Activated CD4-positive, alpha-beta T cell treated with anti-CD3 and anti-CD28 coated beads for 48 hours (primary cell): ENCODE measurements at places on chromosomes 13 and 19.

DNA sequence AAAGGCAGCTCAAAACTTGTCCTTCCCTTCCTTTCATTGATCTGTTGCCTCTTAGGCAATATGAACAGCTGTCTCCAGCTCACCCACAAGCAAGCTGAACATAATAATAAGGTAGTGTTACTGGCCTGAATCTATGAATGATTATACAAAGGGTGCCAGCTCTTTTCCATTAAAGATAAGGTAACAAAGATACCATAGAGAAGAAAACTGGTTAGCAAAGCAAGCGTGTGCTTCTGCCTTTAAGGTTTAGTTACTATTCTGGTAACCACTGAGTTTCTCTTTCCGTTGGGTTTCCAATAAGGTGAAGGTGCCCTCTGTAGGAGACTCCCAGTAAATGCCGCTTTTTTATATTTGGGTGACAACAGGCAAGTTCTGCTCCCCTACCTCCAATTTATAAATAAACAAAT, 12.1 kb upstream of the DACH1 start:
- DNase-seq = no peak

DNA sequence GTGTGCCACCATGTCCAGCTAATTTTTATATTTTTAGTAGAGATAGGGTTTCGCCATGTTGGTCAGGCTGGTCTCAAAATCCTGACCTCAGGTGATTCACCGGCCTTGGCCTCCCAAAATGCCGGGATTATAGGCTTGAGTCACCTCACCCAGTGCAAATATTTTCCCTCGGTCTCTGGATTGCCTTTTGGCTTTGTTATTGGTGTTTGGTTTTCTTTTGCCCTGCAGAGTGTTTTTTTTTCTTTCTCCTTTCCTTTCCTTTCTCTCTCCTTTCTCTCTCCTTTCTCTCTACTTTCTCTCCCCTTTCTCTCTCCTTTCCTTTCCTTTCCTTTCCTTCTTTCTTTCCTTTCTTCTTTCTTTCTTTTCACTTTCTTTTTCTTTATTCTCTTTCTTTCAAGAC, 33.2 kb downstream of the KDM4B start:
- no peak for DNase-seq

GRCh38 chr13:77305266-77305665, 21.6 kb downstream of the MYCBP2 start:
- no peak for DNase-seq

DNA sequence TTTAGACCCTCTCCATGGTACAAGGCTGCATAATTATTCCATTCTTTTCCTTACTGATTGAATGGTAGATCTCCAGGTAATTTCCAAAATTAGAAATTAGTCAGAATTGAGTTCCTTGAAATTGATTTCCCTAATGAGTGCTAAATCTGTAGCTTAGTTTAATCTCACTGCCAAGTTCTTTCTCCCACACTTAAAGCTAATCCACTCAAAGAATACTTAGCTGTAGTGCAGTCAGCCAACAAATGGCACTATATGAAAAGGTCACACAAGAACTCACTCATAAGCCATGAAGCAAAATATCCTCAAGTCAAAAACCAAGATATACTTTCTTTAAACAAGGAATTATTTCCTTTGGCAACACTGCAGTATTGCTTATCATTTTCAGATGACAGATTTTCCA, 62.0 kb downstream of the XPO4 start:
- DNase-seq = no peak

GRCh38 chr19:33649627-33650305, 28.0 kb downstream of the CHST8 start:
- DNase-seq = no peak

GRCh38 chr13:30274083-30274482, 33.3 kb downstream of the KATNAL1 start:
- no peak for DNase-seq

- DNase-seq = no peak
Observed at GRCh38 chr13:102667023-102667422, 27.8 kb downstream of the METTL21C start.

- peak; percentile 33 for DNase-seq
Observed at GRCh38 chr19:21850656-21851255, 14.8 kb upstream of the ZNF43 start.

- no peak for DNase-seq
Observed at GRCh38 chr19:37082307-37082706, 4.1 kb downstream of the ZNF420 start.

DNA sequence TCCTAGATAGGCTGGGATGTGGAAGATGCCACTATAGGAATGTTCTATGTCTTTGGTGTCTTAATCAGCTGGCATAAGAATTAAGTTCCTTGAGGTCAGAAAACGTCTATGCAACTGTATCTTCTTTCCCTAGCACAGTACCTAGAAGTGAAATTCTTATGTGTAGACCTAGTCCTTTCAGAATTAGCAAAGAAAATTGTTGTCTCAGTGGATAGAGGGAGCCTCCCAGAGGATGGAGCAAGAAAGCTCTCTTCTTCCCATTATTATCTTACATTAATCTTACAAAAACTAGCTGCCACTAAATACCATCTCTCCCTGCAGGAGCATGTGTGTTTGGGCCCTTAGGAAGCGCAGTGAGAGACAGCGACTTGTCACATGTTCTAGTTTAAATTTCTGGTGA, 11.6 kb downstream of the CLDN10 start:
- DNase-seq = no peak

GRCh38 chr13:21673789-21674489, 3.1 kb downstream of the FGF9 start:
- DNase-seq = peak; percentile 44

DNA sequence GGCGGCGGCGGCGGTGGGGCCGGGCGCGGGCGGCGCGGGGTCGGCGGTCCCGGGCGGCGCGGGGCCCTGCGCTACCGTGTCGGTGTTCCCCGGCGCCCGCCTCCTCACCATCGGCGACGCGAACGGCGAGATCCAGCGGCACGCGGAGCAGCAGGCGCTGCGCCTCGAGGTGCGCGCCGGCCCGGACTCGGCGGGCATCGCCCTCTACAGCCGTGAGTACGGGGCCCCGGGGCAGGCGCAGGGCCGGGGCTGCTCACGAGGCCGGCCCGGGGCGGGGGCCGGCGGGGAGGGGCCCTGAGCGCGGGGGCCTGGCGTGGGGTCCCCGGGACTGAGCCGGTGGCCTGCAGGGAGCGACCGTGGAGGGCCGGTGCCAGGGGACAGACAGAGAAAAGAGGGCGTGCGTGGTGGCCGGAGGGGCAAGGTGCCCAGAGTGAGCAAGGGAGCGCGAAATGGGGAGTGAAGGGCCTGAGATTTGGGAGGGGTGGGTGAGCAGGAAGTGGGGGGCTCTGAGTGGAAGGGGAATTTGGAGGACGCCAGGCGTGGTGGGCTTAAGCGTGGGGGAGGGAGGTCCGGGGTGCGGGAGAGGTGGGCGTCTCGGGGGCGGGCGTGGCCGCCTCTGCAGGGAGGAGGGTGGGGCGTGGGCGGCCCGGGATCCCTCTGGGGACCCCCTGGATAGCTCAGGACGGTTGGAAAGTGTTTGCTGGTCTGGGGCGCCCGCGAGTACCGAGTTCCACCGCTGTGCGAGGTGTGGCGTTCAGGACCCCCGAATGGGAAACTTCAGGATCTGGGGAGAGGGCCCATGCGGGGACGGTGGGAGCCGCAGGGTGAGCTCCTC, 575 bp downstream of the CARM1 start:
- DNase-seq = peak; percentile 51

DNA sequence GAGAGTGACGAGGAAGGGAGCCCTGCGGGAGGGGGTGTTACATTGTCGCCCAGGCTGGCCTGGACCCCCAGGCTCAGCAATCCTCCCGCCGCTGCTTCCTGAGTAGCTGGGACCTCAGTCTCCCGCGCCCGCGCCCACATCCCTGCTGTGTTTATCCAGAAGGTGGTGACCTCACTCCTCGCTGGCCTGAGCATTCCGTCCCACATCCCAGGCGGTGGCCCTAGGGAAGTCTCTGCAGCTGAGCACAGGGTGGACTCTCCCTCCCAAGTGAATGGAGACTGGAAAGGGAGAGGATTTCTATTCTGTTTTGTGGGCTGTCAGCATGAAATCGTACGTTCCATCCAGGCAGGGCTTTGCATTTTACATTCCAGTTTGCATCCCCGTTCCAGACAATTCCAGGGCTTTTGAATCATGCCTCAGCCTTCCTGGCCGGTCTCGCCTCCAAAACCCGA, 401 bp upstream of the ZNF765 start:
- DNase-seq = no peak

- DNase-seq = no peak
Observed at GRCh38 chr13:60583196-60583888, 186.3 kb downstream of the TDRD3 start.

DNA sequence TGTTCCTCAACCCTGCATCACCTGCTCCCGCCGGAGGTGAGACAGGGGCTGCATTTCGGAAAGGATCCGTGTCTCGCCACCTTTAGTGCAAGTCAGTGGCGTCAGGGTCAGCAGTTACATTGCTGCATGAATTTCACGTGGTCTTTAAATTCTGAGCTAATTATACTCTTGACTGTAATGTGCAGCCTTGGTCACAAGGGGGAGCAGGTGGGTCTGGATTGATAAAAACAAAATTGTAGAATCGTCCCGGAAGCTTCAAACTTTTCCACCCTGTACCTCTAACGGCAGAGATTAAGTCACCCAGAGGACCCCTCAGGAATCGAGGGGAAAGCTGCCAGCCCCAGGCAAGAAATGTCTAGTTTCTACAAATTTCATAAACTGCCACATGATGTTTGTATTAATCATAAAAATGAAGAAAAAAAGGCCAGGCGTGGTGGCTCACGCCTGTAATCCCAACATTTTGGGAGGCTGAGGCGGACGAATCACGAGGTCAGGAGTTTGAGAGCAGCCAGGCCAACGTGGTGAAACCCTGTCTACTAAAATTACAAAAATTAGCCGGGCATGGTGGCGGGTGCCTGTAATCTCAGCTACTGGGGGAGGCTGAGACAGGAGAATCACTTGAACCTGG, 20.2 kb downstream of the BBC3 start:
- peak; percentile 86 for DNase-seq

DNA sequence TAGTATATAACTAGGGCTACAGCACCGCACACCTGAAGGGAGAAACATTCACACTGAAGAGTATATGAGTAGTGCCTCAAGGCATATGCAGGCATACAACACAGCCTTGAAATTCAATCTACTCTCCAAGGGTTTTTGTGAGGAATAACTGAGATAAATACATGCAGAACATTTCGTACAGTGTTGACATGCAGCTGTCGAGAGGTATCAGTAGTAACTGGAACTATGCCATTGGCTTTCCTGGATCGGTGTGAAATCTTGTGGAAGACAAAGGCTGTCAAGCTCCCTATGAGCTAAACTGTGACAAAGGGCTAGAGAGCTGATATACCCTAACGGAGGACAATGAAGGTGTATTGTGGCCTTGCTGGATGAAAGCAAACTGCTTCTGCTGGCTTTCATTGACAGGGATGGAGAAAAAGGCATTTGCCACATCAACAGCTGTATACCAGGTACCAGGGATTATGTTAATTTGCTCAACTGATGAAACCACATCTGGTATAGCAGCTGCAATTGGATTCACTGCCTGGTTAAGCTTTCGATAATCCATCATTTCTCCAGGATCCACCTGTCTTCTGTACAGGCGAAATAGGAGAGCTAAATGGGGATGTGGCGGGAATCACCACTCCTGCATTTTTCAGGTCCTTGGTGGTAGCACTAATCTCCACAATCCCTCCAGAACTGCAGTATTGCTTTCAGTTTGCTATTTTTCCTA, 16.3 kb downstream of the MTRF1 start:
- DNase-seq = no peak
